ENCODE measurements at places on chromosomes 5 and 9.
A peak's percentile ranks its signal among the peaks of the same experiment; 100 is the strongest.

DNA sequence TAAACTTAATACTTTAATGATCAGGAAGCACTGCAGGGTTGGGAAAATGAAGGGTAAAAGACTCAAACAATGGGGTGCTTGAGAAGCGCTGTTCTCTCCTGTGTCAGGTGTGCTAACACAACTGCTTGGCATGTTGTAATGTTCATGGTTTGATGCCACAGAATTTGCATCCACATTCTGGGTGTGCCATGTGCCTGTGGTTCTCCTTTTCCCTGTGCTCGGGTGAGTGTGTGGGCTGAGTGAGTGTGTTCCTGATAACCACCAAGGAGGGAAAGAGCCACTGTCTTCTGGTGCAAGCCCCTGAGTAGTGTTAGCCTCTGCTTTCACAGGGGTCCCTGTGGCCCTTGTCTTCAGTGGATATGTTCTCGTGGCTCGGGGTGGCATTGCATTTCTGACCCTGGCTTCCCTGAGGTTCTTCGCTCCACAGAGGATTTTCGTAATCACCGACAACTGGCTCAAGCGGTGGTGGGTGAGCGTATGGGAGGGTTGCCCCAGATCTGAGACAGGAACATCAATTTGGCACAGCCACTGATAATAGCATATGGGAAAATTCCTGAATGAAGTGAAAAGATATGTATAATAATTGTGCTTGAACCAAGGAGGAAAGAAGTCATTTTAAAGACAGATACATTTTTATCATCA is 102.0 kb downstream of the MVB12B start:
- no peak for DNase-seq

DNA sequence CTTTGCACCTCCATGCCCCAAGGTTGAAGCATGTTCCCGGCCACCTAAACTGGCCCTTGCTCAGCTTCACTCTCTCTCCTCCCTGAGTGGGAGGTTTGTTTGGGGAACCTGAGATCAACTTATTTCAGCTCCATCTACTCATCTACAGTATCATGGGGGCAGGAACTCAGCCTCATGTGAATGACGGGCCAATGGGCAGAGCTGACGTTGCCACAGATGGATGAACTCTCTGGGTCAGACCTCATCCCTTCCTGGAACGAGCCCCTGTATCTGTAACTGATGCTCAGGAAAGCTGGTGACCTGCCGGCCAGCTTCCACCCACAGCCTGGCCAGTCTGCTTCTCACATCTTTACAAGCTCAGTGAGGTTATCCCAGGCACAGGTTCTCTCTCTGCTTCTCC is 369.6 kb downstream of the IRX2 start:
- DNase-seq, result no peak

GRCh38 chr9:68780380-68780712 is 75.3 kb downstream of the PIP5K1B start:
- DNase-seq, result no peak

GRCh38 chr5:16884595-16884994 is 51.5 kb downstream of the MYO10 start:
- no peak for DNase-seq

- DNase-seq, result no peak
Observed at GRCh38 chr9:7346144-7346543, 453.4 kb downstream of the DMAC1 start.

DNA sequence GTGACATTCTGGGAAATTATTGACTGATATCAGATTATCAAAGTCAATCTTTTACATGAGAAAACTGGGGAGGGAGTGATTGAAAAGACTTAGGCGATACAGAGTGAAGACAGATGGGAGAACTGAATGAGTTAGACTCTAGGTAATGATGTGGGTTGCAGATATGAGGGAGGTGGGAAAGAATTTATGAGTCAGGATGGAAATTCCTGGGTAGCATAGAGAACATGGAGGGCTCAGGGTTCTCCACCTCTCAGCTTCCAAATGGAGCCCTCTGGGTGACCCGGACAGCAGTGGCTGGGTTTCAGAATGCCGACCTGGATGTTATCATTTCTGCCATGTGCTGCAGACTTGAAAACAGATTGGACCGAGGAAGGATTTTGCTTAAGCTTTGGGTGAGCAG is 75.4 kb upstream of the SHB start:
- DNase-seq, result no peak

DNA sequence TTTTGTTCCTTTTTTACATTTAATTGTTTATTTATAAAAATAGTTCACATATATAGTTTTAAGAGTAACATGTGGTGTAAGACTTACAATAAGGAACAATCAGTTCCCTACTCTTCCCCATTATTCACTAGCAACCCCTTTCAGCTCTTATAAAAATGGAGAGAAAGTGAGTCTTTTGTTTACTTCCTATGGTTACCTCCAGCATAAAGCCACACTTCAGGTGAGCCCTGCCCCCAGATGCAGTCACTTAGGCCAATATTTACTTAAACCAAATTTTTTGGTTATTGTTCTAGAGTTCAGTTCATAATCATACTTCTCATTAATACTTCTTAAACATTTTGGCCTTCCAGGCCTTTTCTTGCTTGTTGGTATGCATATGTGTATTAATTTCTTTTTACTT is 33.7 kb downstream of the UBE2R2 start:
- DNase-seq, result no peak

DNA sequence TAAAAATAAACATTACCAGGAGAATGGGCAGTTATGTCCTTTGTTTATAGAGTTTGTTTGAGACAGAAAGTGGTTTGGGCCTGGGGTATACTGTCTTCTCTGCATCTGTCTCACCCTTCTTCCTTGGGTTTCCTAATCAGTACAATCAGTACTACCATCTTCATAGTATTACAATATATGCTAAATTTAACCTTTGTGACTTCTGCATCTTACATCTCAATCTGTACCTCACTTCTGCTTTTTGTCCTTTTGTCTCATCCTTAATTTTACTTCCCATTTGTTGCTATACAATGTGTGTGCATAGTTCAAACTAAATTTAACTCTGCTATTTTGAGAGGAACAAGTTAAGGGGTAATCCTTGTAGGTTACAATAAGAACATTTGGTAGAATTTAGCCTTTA is 19.6 kb downstream of the FBXO38 start:
- no peak for DNase-seq

DNA sequence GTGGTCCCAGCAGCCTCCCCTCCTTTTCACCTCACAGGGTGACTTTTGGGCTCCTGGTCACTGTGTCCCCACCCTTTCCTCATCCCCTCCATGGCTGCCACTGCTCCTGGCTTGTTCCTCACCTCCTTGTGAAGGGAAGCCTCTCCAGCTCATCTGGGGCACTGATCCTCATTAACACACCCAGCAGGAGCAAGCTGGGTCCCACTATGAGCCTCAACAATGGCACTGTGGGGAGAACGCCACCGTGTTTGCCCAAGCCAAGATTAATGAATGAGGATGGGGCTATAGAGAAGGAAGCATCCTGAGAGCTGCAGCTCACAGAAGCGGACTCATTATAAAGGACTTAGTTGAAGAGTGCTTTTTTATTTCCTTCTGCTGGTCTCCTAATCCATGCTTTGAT is 118.4 kb downstream of the MARCHF11 start:
- DNase-seq, result no peak

DNA sequence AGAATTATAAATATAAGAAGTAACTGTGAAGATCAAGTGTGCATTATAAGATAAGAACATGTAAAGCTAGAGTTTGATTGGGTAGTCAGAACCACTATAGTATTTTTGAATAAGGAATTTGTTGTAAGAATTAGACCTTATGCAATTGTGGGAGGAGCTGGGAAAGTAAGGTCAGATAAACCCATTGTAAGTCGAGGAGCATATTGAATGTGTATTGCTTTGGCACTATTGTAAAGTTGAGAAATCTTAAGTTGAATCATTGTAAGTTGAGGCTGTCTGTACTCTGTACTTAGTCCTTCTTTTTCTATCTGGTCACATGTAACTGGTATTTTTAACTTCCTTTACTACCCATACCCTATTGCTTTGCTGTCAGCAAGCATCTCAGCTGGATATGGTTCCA is 158.7 kb downstream of the CCDC171 start:
- no peak for DNase-seq

GRCh38 chr9:93262537-93263310 is 78.8 kb downstream of the WNK2 start:
- no peak for DNase-seq

- no peak for DNase-seq
Observed at GRCh38 chr9:89739511-89739910, 134.7 kb downstream of the GADD45G start.

DNA sequence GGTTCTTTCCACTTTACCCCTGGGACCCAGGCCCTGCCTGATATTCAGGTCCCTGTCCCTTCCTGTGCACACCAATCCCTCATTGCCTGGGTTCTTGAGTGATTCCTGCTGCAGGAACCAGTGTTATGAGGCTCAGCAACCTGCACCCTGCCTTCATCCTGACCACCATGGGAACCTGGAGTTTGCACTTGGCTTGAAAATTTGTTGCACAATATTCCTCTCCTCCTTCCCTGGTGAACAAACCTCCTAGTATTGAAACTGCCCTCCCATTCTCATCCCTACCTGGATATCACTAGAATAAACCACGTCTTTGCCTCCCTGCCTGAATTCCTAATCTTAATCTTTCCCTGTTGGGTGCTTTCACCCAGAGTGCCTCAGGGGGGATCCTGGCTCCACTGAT is 52.1 kb upstream of the AFAP1L1 start:
- no peak for DNase-seq

GRCh38 chr5:43338862-43339261 is 25.6 kb upstream of the HMGCS1 start:
- DNase-seq, result no peak

DNA sequence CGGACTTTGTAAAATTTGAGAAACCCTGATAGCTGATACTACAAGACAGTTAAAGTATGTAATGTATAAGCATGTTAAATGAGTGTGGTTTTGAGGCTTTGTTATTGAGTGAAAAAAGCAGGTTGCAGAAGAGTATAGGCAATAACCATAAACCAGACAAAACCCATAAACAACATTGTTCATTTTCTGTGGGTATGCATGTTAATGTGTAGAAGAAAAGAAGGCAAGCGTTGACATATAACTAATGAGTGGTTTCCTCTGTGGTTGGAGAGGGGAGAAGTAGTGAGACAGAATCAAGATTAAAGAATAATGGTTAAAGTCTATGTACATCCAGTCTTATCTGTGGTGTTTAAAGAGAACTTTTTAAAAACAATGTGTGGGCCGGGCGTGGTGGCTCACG is 26.2 kb downstream of the RAD23B start:
- no peak for DNase-seq

- DNase-seq, result no peak
Observed at GRCh38 chr5:150479416-150479815, 28.5 kb upstream of the NDST1 start.

DNA sequence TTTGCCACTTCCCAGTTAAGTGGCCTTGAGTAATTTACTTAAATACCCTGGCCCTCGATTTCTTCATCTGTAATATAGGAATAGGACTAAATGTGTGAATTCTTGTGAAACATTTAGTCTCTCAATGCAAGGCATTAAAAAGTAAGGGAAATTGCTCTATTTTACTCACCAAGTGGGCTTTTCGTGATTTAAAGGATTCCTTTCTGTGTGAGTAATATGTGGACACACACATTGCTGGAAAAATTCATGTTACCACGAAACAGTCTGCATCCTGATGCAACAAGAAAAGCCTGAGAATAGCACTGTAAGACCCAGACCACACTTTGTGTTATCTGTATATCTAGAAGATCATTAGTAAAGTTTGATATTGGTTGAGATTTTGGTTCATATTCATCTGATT is 1243.0 kb upstream of the CDH9 start:
- no peak for DNase-seq

DNA sequence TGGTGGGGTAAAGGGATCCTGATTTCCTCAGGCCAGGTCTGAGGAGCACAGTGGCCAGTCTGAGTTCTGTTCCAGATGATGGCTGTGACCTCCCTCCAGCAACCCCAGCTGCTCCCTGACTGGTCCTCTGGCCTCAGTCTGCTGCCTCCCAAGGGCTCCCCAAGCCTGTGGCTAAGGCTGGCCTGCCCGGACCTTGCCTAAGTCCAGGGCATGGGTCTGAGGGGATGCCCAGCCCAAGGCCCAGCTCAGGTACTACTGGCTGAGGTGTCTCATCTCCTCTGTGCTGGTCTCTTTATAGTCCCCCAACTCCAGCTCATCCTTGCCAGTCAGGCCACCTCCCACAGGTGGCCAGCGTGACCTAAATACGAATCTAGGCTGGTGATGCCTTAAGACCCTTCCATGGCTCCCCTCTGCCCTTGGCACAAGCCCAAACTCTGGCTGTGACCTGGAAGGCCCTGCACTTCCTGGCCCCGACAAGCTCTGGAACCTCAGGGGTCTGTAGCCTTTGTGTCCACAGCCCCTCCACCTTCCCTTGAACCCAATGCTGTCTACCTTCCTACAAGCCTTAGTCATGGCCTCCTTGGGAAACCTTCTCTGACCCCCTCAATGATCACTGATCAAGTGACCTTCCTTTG is 9.8 kb downstream of the KIF12 start:
- no peak for DNase-seq

GRCh38 chr9:16092142-16093091 is 539.6 kb downstream of the CCDC171 start:
- DNase-seq, result peak; percentile 51

GRCh38 chr5:125274211-125274610 is 527.8 kb upstream of the ZNF608 start:
- DNase-seq, result no peak

DNA sequence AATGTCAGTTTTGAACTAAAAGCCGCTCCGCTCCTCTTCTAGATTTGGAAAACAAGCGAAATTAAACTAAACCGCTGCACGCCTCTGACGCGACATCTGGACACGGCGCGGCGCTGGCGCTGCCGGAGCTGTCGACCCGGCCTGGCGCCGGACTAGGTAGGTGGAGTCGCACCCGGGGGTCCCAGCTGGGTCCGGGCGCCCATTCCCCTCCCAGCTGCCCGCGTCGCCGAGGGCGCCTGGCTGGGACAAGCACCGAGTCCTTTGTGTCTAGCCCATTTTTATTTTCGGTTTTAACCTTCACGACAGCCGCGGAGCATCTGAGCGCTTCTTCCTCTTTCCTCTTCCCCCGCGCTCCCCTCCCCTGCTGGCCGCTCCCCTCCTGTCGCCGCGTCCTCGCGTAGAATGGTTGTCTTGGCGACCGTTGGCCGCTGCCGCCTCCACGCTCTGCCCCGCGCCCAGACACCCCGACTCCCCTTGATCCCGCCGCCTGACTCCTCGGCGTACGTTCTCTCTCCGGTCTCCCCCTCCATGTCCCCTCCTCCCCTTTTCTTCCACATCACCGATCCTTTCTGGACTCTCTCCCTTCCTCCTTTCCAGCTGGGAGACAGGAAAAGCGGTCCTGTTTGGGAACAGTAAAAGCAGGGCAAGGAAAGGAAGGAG is 545 bp downstream of the CDKN2B-AS1 start:
- no peak for DNase-seq

DNA sequence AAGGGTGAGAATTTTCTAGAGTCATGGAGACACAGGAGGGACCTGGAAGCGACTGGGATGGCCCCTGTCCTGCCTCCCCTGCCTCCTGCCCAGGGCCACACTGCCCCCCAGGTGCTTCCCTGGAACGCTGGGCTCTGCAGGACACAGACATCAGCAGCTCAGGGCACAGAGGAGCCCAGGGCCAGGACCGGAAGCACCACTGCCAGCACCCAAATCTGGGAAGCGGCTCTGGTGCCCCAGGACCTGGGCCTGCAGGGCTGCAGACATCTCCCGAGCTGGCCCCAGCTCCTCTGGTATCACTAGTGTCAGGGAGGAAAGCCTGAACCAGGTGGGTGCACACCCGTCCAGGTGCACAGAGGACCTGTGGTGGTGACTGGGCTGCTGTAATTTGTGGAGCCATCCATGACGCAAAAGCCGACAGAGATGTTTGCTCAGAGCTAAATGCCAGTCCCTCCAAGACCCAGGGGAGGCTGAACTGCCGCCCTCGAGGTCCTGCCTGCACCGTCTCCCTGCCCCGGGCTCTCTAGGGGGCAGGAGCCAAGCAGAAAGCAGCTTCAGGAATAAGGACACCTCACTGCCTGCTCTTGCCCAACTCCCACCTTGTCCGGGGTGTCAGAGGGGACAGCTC is 46.0 kb upstream of the SIMC1 start:
- no peak for DNase-seq
